ENCODE measurements at places on chromosomes 7 and 10.

- DNase-seq = no peak
These were observed 37.4 kb downstream of the PRKAG2 start for GRCh38 chr7:151839451-151839921.

DNA sequence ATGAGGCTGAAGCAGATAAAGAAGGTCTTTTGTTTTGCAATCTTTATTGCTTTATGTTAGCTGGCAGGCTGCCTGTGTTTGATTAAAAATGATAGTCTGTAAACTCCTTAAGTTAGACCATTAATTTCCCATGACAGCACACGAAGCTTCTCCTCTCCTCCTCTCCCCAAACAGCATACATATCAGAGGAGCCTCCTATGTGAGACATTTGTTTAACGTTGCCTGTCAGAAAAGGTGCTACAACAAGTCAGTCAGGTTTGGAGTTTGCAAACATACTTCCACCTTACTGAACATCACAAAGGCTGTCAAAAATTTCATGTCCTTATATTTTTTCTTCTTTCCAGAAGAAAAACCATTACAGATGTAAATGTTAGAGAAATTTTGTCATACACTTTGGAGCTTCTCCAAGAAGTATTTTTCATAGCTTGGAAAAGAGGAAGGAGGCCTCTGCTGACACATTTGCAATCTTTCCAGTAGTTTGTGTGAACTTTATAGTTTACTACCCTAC lies 393.1 kb downstream of the EXOC4 start:
- no peak for DNase-seq

GRCh38 chr10:100838986-100839385 lies 73.8 kb upstream of the SLF2 start:
- no peak for DNase-seq

- DNase-seq = no peak
These were observed 181.0 kb upstream of the MDFIC start for GRCh38 chr7:114740941-114741340.

- DNase-seq = no peak
These were observed 201.4 kb downstream of the TNS3 start for GRCh38 chr7:47380325-47381133.

GRCh38 chr10:126247446-126247975 lies 140.8 kb downstream of the ADAM12 start:
- no peak for DNase-seq

- peak; percentile 29 for DNase-seq
These were observed 8.0 kb downstream of the CALHM3 start for GRCh38 chr10:103470761-103471653.

DNA sequence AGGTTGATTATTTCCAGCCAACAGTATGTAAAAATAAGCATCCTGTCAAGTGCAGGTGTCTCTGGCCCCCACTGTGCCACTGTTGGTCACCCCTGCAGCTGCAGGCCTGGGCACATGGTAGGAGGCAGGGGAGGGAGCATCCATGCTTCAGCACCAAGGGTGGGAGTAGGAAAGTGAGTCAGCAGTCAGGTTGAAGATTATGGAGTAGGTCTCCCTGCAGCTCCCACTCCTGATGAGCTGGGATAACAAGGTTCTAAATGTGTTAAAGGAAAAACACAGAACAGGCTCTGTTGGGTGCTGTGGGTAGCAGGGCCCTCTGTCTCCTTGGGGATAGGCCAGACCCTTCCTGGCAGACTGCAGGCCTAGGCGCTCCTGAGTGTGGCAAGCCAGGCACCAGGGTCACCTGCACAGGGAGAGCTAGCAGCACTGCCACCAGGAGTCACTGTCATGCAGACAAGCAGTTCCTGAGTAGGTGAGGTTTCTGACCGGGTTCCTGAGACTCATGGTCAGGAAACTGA lies 59.3 kb downstream of the NUDCD3 start:
- DNase-seq = no peak

- no peak for DNase-seq
These were observed 7.5 kb upstream of the EBF3 start for GRCh38 chr10:129971381-129972144.

DNA sequence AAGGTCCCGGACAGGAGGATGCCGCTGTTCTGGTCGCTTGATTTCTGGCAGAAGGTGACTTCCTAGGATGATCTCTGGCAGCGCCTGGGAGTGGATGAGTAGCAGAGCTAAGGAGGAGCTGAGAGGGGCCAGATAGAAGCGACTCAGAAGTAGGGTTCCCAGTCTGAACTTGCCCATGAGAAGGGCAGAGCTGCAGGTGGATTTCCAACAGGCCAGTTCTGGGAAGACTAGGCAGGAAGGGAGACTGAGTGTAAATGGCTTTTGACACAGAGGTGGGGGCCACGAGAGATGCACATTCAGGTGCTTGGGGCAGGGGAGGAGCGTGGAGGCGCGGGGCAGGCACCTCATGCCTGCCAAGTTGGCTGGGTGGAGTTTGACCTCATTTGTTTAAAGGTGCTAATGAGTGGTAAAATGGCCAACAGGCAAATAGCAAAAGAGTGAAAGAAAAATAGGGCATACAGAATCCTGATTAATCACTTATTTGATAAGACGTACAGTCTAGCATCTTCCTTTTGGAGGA lies 58.8 kb downstream of the SHH start:
- no peak for DNase-seq

GRCh38 chr7:14233868-14234369 lies 244.5 kb upstream of the ETV1 start:
- DNase-seq = no peak

- DNase-seq = no peak
These were observed 293.7 kb downstream of the POU6F2 start for GRCh38 chr7:39271402-39271801.

DNA sequence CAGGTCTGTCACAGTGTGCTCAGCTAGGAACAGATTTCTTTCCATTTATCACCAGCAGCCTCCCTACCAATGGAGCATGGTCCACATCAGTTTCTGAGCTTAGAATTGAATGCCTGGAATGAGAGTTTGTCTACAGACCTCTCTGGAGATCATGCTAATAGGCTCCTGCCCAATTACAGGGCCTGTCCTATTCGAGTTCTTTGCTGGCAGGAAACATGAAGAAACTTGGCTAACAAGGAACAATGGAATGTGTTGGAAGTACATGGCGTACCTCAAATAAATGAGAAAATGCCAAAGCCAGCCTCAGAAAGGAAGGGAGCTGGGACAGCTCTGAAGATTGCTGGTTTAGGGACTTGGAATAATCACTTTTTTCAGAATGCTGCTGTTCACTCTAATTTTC lies 186.0 kb upstream of the AKR1E2 start:
- no peak for DNase-seq

GRCh38 chr7:81053623-81054022 lies 134.8 kb upstream of the SEMA3C start:
- no peak for DNase-seq

- no peak for DNase-seq
These were observed at the start of gene GIMAP5 for GRCh38 chr7:150737265-150738055. TSS of gene GIMAP5 (plus strand) at chr7:150737418. CDS start at chr7:150740885, 3,467 bp downstream.
